ENCODE measurements at places on chromosomes 12 and 14.

GRCh38 chr12:6335451-6336078 lies 6.3 kb downstream of the TNFRSF1A start:
- DNase-seq: peak; percentile 73

- no peak for DNase-seq
Measured at GRCh38 chr12:112463478-112463877, 44.7 kb downstream of the PTPN11 start.

GRCh38 chr12:19203013-19203412 lies 73.5 kb downstream of the PLEKHA5 start:
- DNase-seq: no peak

DNA sequence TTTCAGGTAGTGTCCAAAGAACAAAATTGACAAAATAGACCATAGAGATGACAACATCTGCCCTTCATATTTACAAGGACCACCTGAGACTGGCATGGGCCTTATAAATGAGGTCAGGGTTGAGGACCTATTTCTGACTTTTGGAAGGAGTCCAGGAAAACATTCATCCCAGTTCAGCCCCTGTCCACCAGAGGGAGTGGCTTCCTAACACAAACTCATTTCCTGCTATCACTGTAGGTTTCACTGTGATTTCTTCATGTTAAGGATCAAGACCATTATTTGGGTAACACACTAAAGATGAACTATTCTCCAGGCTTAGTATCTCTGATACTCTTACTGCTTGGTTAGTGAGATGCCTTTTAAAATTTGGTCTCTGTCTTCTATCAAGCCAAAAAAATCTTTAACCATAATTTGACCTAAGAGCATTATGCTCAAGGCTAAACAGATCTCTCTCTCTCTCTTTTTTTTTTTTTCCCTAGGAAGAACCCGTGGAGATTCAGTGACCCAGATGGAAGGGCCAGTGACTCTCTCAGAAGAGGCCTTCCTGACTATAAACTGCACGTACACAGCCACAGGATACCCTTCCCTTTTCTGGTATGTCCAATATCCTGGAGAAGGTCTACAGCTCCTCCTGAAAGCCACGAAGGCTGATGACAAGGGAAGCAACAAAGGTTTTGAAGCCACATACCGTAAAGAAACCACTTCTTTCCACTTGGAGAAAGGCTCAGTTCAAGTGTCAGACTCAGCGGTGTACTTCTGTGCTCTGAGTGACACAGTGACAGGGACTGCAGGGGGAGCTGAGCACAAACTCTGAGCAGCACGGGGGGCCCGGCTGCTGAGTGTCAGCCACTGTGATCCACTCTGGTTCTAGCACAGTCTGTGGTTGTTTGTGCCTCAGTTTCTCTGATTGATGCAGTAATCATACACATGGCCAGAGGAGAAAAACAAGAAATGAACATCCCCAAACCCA lies 267.6 kb upstream of the OR4E1 start:
- no peak for DNase-seq

- DNase-seq: no peak
Measured at GRCh38 chr14:100363053-100363452, 39.9 kb downstream of the SLC25A47 start.

GRCh38 chr12:59040656-59041055 lies 120.4 kb upstream of the LRIG3 start:
- DNase-seq: no peak
